ENCODE measurements at places on chromosomes 5 and 9.

DNA sequence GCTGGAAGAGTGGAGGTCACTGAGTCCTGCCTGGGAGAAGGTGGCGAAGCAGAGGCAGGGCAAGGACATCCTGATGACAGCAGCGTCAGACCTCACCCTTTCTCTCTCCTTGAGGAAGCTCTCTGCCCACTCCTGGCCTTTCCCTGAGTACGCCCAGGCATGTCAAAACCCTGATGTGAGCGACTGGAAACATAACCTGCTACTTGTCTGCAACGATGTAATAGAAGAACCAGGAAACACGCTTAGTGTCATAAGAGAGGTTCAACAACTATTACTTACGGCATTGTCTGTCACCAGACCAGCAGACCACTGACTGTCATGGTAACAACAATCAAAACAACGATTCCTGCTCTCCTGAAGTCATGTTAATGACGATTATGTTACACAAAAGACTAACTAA lies 152.4 kb downstream of the ACTL7B start:
- no peak for DNase-seq

DNA sequence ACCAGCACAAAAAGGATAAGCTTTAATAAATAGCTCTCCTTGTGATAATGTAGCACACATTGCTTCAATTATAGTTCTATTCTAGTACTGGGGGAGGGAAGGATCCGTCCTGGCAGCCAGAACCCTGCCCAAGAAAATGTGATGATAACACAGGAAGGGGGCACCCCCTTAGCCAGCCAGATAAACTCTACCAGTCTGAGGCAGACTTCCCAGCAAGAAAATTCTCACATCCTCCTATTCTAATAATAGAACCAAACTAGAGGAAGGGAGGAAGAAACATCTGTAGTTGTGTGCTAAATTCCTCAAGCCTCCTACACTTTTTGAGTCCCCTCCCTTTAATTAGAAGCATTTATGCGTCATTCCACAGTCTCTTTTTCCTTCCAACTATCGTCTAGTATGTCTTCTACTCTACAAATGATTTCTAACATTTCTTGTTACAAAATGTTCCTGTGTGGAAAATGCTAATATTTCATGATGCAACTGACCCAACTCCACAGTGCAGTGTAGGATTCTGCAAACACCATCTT lies 261.0 kb downstream of the SEMA5A start:
- no peak for DNase-seq

DNA sequence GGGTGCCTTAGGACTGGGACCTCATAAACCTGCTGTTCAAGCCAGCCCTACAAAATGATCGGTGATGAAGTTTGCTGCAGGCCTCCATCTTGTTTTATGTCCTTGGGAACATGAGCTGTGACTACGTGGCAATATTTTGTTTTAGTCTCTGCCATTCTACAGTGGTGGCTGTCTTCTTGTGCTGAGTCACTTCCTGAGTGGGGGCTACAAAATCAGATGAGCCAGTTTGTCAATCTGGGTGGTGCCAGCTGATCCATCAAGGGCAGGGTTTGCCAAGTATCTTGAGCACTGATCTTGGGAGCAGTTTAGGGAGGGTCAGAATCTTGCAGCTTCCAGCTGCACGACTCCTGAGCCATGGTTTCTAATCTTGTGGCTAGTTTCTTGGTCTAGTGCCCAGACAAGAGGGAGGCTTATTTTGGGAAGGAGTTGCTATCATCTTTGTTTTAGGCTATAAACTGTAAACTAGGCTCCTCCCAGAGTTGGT lies 94.7 kb downstream of the YTHDC2 start:
- DNase-seq, result peak; percentile 9

GRCh38 chr9:134547161-134548100 lies 94.2 kb upstream of the COL5A1 start:
- DNase-seq, result no peak

- DNase-seq, result no peak
Observed at GRCh38 chr5:5667136-5667554, 244.7 kb downstream of the ICE1 start.

DNA sequence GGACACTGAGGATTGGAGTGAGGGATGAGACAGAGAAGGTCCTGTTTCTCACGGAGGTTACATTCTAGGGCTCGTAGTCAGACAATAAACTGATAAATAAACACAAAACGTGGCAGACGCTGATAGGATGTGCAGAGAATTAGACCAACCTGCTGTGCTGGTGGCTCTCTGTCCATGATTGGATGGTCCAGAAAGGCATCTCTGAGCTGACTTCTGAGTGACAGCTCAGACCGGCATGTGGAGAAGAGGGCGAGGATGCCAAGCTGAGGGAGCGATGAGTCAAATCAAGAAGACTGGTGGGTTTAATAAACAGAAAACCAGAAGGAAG lies 132.3 kb upstream of the TAF11L2 start:
- no peak for DNase-seq

- no peak for DNase-seq
Observed at GRCh38 chr5:149938279-149938678, 6.3 kb downstream of the PDE6A start.

DNA sequence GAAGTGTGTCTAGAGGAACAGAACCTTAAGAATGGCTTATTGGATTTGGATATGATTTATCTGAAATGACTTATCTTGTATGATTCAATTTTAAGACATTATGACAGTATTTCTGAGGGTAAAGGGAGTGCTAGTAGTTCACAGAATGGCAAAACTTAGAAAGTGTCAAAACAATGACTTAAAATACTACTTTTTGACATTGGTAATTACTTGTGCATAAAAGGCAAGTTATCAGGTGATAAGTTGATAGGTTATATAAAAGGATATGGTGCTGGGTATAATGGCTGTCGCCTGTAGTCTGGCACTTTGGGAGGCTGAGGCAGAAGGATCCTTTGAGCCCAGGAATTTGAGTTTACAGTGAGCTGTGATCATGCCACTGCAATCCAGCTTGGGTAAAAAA lies 494.4 kb downstream of the CDH9 start:
- DNase-seq, result no peak

GRCh38 chr5:151779531-151780125 lies 7.9 kb downstream of the G3BP1 start:
- DNase-seq, result no peak

DNA sequence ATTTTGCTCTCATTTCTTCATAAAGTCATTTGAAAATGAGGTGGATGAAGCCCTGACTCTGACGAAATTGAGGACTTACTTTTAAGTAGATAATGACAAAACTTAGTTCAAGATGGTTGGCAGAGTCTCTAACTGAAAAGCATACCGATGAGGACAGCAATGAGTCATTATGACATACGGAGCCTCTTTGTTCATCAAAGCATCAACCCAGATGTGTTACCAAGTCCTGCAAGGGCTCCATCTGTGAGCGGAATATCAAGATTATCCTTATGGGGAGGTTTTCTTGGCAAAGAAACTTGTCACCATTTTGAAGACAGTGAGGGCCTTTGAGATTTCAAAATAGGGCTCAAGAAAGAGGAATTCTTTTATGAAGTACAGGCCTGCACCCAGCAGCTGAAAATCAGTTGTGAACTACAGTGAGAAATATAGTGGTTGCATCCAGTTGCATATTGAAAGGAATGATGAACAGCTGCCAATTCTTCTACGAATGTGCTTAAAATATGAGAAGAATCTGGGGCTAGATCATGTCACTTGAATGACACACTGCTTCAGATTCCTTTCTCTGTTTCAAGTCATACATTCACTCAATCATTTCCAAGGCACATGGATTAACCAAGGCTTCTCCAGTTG lies 86.6 kb upstream of the SLC24A2 start:
- no peak for DNase-seq

DNA sequence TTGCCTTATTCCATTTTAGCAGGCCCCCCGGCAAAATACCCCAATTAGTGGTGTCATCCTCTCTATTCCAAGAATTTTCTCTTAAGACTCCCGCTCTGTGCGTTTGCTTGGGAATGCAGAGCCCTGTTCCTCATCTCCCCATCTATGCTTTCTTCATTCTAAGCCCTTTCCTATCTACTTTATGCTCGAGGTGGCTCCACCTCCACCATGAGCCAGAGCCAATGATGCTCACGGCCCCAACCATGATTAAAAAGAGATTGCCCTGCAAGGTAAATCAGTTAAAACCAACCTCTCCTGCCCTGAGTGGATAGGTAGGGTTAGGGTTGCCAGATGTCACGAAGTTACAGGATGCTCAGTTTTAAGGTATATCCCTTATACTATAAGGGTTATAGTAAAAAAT lies 677 bp upstream of the TXNDC15 start:
- peak; percentile 43 for DNase-seq

- no peak for DNase-seq
Observed at GRCh38 chr5:168109441-168109840, 182.0 kb upstream of the WWC1 start.

- no peak for DNase-seq
Observed at GRCh38 chr9:107737610-107737986, 248.0 kb upstream of the KLF4 start.

- no peak for DNase-seq
Observed at GRCh38 chr9:137592767-137593166, 2.5 kb upstream of the ZMYND19 start.

All from MM.1S (cell line).